GM23338 (cell line): ENCODE measurements at places on chromosomes 4 and X. TPM values are rescaled to one million over a fixed set of nuclear protein-coding genes. Genes with fewer than 3 reads are reported as not detected.

Gene CXXC4
- 1.6 and 4.3 TPM in 2 replicates for polyA plus RNA-seq

Gene SPIN2B
- polyA plus RNA-seq = 9.6 and 12.6 TPM in 2 replicates

Gene PAGE2
- not detected in 2 replicates for polyA plus RNA-seq

Gene UGT2A2
- polyA plus RNA-seq = not detected in 2 replicates

Gene BEX3
- polyA plus RNA-seq = 682 and 714 TPM in 2 replicates

Gene RRH
- not detected in 2 replicates for polyA plus RNA-seq

Gene LPAR4
- polyA plus RNA-seq = 13.0 and 14.1 TPM in 2 replicates

Gene RBM46
- 33.4 and 42.4 TPM in 2 replicates for polyA plus RNA-seq

Gene ATP2B3
- polyA plus RNA-seq = 0.09 TPM in 1 of 2 replicates, not detected in the other

Gene ANTXR2
- polyA plus RNA-seq = 1.3 and 2.0 TPM in 2 replicates

Gene DDX53
- polyA plus RNA-seq = 0.05 TPM in 1 of 2 replicates, not detected in the other

Gene KLHL13
- 4.5 and 5.9 TPM in 2 replicates for polyA plus RNA-seq
